ENCODE measurements at places on chromosomes 3 and 15.

- no peaks in the 10 kb centered on the region for H3K27me3 ChIP-seq
- DNase-seq: no peak
- no peaks in the 10 kb centered on the region for H3K4me1 ChIP-seq
- no peak overlapping the region for H3K4me3 ChIP-seq
Observed at GRCh38 chr3:28840976-28841376, 439.9 kb upstream of the RBMS3 start.

DNA sequence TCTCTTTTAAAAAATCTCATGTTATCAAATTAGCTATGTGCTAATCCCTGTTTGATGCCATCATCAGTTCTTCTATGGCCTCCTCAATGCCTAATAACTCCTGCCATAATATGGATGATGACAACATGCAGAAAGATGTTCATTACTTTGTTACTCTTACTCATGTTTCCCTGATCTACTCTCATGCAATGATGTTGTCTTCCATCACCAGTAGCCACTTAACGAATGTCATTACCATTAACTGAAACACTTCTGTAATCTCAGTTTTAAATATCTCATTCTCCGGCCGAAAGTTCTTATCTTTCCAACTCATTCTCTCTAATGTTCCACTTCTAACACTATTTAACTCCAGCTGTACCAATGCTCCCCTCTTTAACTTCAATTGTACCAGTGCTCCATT is 1187.7 kb downstream of the OTOL1 start:
- no peak for DNase-seq
- no peaks in the 10 kb centered on the region for H3K4me1 ChIP-seq
- no peaks in the 10 kb centered on the region for H3K27me3 ChIP-seq
- no peaks in the 10 kb centered on the region for H3K36me3 ChIP-seq
- no peak overlapping the region for H3K4me3 ChIP-seq

GRCh38 chr3:80374423-80374822 is 606.6 kb upstream of the ROBO1 start:
- H3K36me3 ChIP-seq: no peaks in the 10 kb centered on the region
- H3K27ac ChIP-seq: no peak overlapping the region

GRCh38 chr3:35322070-35322469 is 317.3 kb upstream of the ARPP21 start:
- H3K36me3 ChIP-seq: no peaks in the 10 kb centered on the region
- no peak for DNase-seq
- H3K27ac ChIP-seq: no peak overlapping the region
- no peak overlapping the region for H3K4me3 ChIP-seq

DNA sequence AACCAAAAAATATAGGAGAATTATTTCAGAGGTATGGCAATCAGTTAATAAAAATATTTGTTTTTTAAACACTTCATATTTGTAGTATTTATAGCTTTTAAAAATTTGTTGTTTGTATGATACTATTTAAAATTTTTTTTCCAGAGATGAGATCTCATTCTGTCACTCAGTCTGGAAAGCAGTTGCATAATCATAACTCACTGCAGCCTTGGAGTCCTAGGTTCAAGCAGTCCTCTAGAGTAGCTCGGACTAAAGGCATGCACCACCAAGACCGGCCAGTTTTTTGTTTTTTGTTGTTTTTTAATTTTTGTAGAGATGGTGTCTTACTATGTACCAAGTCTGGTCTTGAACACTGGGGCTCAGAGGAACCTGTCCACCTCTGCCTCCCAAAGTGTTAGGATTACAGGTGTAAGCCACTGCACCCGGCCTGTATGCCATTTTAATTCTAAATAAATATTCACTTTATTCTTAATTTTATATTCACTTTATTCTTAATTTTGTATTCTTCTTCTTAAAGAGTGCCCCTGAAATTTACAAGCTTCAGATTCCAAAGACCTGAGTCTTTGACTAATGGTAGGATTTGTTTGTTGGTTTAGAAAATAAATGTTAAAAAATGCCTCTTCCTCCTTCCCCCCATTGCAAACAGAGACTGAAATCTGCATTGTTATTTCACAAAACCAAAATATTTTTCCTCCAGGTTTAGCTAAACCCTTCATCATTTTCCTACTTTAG is 9.4 kb downstream of the TGFBR2 start:
- H3K4me3 ChIP-seq: no peak overlapping the region
- no peaks in the 10 kb centered on the region for H3K36me3 ChIP-seq
- no peak for DNase-seq
- no peaks in the 10 kb centered on the region for H3K27me3 ChIP-seq
- peak overlapping the region; percentile 32 for H3K27ac ChIP-seq

DNA sequence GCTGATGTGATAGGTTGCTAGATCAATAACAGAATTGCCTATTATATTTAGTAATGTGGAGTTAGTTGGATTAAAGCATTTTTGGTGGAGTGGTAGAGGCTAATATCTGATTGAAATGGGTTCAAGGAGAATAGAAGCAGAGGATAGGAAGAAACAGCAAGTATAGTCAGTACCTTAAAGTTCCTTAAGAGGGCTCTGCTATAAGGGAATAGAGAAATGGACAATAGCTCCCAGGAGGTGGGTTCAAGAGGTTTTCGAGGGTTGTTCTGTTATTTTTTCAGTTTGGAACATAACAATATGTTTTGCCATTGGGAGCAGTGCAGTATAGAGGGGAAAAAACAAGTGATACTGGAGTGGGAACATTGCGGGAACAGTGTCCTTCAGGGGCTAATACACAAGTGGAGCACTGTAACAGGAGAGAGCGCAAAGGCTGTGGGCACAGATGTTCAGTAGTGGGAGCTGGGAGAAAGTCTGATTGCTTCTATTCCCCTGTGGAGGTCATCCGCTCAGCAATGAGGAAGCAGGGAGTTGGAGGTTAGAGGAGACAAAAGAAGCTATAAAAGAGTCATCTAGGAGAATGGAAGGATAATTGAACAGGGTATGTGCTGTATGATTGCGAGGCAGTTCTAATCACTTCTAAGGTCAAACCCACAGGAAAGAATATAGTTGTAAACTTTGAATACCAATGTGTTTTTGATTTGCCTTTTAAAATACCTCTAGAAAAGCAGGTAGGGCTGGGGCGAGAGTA is 3.3 kb downstream of the MRPS11 start:
- peaks cover 21% of the 10 kb centered on the region for H3K4me1 ChIP-seq
- DNase-seq: no peak
- H3K27me3 ChIP-seq: no peaks in the 10 kb centered on the region
- no peak overlapping the region for H3K27ac ChIP-seq
- H3K4me3 ChIP-seq: no peak overlapping the region

DNA sequence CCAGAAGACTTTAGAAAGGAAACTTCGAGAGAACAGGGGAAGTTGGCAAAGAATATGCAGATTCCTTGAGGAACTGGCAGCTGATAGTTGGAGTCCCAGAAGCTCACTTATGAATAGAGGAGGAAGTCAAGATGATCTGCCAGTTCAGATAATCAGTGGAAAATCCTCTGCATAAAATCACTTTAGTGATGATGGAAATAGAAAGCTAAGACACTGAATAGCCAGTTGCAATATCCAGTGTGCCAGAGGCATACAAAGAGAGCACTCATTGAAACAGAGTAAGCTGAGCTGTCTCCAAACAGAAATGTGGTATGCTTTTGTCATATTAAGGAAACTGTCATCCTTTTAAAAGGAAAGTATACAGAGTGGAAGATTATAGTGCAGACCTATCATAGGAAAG is 1207.6 kb downstream of the OTOL1 start:
- H3K4me3 ChIP-seq: no peak overlapping the region
- no peaks in the 10 kb centered on the region for H3K27me3 ChIP-seq
- no peak overlapping the region for H3K27ac ChIP-seq
- no peaks in the 10 kb centered on the region for H3K4me1 ChIP-seq

GRCh38 chr15:80804970-80805495 is 25.9 kb downstream of the CEMIP start:
- H3K27ac ChIP-seq: no peak overlapping the region
- no peak for DNase-seq
- H3K4me3 ChIP-seq: no peak overlapping the region
- no peaks in the 10 kb centered on the region for H3K4me1 ChIP-seq
- no peaks in the 10 kb centered on the region for H3K36me3 ChIP-seq

GRCh38 chr3:41031401-41031800 is 167.9 kb upstream of the CTNNB1 start:
- no peak overlapping the region for H3K4me3 ChIP-seq
- H3K27ac ChIP-seq: no peak overlapping the region
- no peaks in the 10 kb centered on the region for H3K4me1 ChIP-seq
- H3K36me3 ChIP-seq: no peaks in the 10 kb centered on the region

GRCh38 chr15:59532770-59533379 is 78.7 kb upstream of the GCNT3 start:
- DNase-seq: no peak
- no peaks in the 10 kb centered on the region for H3K27me3 ChIP-seq

GRCh38 chr3:8882171-8882593 is 81.1 kb downstream of the RAD18 start:
- DNase-seq: no peak
- no peak overlapping the region for H3K27ac ChIP-seq
- H3K4me3 ChIP-seq: no peak overlapping the region

DNA sequence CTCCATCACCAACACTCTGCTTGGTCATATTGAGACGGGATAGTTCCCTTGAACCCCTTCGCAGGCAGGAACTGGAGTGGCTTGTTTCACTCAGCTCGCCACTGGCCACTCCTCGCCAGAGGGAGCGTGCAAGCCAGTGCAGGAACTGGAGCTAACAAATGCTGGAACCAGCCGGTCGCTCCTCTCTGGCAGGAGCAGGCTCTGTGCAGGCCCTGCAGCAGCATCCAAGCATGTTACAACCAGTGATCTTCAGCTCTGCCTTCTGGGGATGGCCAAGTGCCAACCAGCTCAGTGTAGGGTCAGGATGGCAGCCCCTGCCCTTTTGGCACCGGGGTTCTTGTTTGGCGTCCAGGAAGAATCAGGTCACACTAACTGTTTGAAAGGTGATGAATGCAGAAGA is 329.0 kb upstream of the AZI2 start:
- peaks cover 7% of the 10 kb centered on the region for H3K4me1 ChIP-seq
- no peak overlapping the region for H3K4me3 ChIP-seq
- DNase-seq: peak; percentile 44
- H3K36me3 ChIP-seq: no peaks in the 10 kb centered on the region
- H3K27ac ChIP-seq: no peak overlapping the region
- no peaks in the 10 kb centered on the region for H3K27me3 ChIP-seq

DNA sequence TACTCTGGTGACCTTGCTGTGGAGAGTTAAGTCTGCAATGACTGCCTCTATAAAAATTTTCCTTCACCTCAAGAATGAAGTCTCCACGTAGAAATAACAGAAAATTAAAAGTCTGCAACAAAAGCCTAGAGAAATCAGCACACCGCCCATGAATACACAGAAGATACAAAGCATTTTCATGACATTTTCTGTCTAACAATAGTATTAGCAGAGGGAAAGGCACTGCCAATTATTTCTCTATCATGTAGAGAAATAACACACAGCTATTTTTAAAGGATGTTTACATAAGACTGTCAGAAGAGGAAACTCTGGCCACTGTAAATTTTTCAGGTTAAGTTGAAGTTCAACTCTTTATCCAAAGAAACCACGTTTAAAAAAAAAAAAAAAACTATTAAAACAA is 80.8 kb downstream of the GSK3B start:
- H3K36me3 ChIP-seq: no peaks in the 10 kb centered on the region
- H3K4me3 ChIP-seq: no peak overlapping the region
- no peaks in the 10 kb centered on the region for H3K27me3 ChIP-seq
- H3K4me1 ChIP-seq: peaks cover 55% of the 10 kb centered on the region

DNA sequence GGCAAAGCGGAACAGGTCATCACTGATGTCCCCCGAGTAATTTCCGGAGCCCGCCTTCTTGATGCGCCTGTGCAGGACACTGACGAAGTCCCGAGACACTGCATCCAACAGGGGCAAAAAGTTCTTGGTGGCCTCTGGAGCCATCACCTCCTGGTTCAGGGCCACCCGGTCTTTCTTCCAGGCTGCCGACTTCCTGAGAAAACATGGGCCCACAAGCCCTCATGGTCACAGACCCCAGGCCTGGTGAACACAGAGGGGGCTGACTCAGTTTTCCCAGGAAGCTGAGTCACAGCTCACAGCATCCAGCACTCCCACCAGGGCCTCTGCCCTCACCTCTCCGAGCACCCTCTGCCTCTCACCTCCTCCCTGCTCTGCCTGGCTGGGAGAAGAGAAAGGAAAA is 22.4 kb downstream of the CYP11A1 start:
- no peak overlapping the region for H3K27ac ChIP-seq
- no peaks in the 10 kb centered on the region for H3K27me3 ChIP-seq
- H3K4me1 ChIP-seq: peaks cover 3% of the 10 kb centered on the region
- no peak for DNase-seq

DNA sequence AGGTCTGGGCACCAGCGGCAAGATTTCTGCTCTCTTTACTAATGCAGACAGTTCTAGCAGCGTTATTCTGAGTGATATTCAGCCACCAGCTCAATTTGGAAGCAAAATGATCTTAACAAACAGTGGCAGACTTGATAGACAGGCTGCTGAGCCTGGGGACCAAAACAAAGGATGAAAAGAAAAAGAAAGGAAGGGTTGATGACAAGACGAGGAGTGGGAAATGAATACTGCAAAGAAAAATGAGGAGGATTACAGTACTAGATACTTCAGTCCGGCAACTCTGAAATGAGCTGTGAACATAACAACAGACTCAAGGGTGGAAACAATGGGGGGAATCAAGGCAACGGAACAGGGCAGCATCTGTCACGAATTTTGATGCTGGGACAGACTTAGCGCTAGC is 28.8 kb downstream of the FHIT start:
- H3K4me1 ChIP-seq: no peaks in the 10 kb centered on the region
- no peaks in the 10 kb centered on the region for H3K27me3 ChIP-seq
- no peak overlapping the region for H3K27ac ChIP-seq
- H3K4me3 ChIP-seq: no peak overlapping the region
- H3K36me3 ChIP-seq: no peaks in the 10 kb centered on the region

- peaks cover 38% of the 10 kb centered on the region for H3K4me1 ChIP-seq
- peak overlapping the region; percentile 46 for H3K27ac ChIP-seq
- H3K36me3 ChIP-seq: no peaks in the 10 kb centered on the region
- H3K27me3 ChIP-seq: no peaks in the 10 kb centered on the region
- H3K4me3 ChIP-seq: no peak overlapping the region
- peak; percentile 73 for DNase-seq
Observed at GRCh38 chr15:39426552-39427532, 154.0 kb upstream of the THBS1 start.

GRCh38 chr15:48478581-48478980 is 147.4 kb downstream of the DUT start:
- no peaks in the 10 kb centered on the region for H3K27me3 ChIP-seq
- no peak overlapping the region for H3K4me3 ChIP-seq
- no peak overlapping the region for H3K27ac ChIP-seq

DNA sequence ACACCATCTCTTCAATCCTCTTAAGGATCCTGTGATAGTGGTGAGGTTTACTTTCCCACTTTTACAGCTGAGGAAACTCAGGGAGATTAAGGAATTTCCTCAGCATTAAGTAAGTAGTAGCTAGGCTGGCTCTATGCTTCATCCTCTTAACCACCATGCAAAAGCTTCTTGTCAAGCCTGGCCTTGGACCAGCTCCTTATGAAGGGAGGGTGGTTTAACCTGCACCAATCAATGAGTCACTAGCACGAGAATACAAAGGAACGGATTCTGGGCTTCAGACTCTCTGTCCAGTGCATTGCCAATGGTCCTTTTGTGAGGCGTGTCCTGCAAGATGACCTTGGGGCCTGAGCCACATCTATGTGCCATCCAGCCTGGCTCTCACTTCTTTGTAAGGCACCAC is 202.0 kb upstream of the CFAP20DC start:
- no peak overlapping the region for H3K27ac ChIP-seq
- no peaks in the 10 kb centered on the region for H3K27me3 ChIP-seq
- no peak for DNase-seq

GRCh38 chr3:105108823-105109222 is 257.9 kb upstream of the ALCAM start:
- no peak overlapping the region for H3K27ac ChIP-seq
- H3K4me3 ChIP-seq: no peak overlapping the region
- H3K27me3 ChIP-seq: no peaks in the 10 kb centered on the region
- no peak for DNase-seq

- H3K4me1 ChIP-seq: peaks cover 22% of the 10 kb centered on the region
- H3K36me3 ChIP-seq: no peaks in the 10 kb centered on the region
- no peaks in the 10 kb centered on the region for H3K27me3 ChIP-seq
- DNase-seq: no peak
- H3K4me3 ChIP-seq: no peak overlapping the region
Observed at GRCh38 chr15:101459579-101460300, 29.8 kb downstream of the PCSK6 start.

All from upper lobe of left lung (tissue), 6 donors.